DMS153 (cell line): ENCODE measurements at places on chromosomes 4 and X.
A peak's percentile ranks its signal among the peaks of the same experiment; 100 is the strongest.

- no peak for DNase-seq
Observed at GRCh38 chrX:103629318-103630170, 769 bp downstream of the TCEAL1 start.

DNA sequence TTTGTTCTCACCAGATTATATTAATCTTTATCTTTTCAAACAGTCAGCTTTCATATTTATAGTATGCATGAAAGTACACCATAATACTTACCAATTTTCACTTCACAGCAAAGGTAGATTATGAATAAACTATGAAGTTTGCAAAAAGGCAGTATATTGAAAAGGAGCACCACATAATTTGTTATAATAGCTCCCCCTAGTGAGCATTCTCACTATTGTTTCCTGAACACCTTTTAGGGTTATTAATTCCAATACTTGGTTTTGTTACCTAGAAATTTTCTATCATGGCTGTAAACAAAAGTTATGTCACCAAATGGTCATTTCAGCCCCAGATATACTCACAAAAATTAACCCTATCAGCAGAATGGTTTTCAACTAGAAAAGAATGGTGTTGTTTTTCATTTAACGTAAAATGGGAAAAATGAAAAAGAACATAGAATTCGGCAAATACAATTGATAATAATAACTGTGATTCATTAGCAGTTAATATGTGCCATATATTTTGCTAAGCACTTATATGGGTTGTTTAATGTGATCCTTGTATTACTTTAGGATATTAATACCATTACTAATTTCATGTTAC lies 30.2 kb upstream of the NKX6-1 start:
- DNase-seq, result no peak

- DNase-seq, result no peak
Observed at GRCh38 chrX:46547857-46548256, 2.6 kb upstream of the ZNF674 start.

- DNase-seq, result no peak
Observed at GRCh38 chr4:69832326-69833030, 27.5 kb downstream of the SULT1E1 start.

DNA sequence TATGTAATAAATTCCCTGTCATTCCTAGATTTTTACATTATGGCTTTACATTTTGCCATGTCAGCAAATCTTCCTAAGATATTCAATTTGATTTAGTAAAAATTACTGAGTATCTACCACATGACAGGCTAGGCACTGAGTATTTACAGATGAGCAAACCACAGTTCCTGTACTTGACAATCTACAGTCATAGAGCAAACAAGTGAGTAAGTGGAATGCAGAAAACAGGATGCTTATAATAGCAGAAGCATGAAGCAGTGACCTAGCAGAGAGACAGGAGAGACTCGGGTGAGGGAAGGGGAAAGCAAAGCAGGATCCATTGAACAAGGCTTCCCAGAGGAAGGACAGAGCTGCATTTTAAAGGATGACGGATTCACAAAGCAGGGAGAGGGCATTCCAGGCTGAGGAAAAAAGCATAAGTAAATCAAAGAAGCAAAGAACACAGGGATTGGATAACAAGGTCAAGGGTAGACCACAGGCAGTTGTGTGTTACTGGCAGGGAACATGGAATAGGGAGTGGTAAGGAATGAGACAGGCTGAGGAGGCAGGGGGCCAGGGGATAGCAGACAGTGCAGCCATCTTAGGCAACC lies 124.7 kb upstream of the C1QTNF7 start:
- DNase-seq, result no peak

DNA sequence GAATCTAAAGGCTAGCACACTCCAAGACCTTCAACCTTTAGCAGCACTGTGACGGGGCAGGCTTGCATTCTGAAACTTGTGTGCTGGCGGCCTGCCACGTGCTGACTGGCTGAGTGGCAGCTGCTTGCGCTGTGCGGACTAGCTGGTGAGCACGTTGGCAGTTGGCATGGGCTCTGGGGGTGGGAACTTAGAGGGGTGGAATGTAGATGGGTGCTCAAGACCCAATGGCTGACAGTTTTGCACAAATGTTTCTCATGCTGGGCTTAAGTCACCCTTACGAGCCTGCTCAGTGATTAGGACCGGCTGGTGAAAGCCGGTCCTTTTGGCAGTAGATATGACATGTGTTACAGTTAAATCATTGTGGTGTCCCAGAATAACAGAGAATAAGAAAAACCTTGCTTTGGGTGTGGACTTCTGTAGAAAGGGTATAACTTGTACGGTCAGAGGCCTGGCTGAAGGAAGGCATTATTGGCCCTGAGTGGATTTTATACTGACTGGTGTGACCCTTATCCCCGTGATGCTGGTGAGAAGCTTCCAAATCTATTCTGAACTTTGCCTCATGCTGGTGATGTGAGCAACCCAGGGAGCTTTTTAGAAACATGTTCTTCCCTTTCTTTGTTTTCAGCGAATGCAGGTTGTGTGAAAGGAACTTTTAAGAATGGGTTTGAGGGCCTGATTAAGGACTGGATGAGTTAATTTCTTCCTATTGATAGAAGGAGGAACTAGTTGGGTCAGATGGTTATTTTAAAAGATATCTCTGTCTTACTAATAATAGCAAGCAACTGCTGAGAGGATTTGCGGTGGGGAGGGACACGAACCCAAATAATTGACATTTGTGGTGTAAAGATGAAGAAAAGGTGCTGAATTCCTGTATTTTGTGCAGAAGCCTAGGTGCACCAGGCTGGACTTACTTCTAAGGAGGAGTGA lies 107.4 kb upstream of the SLC4A4 start:
- DNase-seq, result no peak

DNA sequence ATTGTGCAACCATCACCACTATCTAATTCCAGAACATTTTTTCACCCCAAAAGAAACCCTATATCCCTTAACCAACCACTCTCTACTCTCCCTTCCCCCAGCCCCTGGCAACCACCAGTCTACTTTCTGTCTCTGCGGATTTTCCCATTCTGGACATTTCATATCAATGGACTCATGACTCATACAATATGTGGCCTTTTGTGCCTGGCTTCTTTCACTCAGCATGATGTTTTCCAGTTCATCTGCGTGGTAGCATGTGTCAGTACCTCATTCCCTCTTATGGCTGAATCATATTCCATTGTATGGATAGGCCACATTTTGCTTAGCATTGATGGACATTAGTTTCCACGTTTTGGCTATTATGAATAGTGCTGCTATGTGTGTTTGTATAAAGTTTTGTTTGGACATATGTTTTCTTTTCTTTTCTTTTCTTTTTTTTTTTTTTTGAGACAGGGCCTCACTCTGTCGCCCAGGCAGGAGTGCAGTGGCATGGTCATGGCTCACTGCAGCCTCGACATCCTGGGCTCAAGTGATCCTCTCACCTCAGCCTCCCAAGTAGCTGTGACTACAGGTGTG lies 335.4 kb downstream of the BCOR start:
- DNase-seq, result no peak

DNA sequence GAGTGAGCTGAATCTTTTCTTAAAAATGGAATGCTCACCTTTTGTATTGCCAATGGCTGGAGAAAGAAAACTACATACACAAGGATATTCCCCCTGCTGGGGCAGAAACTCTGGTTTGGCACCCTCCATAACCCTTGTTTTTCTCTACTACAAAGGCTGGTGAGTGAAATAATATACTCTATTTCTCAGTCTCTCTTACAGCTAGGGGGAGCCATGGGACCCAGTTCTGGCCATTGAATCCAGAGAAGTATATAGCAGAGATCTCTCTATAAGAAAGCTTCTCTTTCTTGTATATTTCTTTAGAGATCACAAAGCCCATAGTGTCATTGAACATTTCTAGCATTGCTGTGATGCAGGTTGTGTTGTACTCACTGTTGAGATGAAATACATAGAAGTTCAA lies 49.8 kb downstream of the SMPX start:
- no peak for DNase-seq

DNA sequence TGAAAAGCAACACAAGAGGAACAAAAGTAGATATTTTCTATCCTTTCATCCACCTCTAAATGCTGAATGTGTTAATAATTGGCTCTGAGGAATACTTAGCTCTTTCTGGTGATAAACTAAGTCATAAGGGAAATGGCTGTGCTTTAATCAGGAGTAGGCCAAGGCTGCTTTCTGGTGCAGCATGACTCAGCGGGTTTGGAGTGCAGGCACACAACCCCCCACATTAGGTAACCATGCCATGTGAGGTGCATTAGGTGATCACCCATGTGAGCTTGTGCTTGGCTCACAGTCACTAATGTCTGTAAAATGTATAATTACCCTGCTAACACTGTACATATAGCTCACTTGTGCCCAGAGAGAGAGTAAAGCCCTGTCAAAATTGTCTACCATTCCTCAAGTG lies 57.2 kb downstream of the USP38 start:
- DNase-seq, result no peak

DNA sequence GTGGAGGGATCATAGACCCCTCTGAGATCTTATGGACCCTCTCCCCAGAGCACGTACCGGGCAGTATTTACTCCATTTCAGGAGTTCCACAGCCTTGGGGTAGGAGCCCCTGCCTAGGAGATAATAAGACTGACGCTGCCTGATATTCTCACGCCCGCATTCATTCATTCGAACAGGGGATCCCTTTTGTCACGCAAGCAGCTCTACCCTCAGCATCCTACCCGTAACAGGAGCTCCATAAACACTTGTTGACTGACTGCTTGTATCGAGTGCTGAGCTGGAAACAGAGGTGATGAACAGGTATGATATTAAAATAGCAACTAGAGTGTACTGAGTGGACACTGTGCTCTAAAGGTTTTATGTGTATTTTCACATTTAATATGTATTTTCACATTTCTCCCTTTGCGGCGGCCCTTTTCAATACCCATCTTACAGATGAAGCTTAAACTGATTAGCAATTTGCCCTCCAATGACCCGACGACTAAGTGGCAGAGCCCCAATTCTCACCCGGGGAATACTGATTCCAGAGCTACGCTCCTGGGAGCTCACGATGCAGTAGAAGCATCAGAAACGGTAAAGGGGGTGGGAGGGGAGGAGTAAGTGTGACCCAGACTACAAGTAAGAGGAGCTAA lies 888 bp downstream of the RAB28 start:
- DNase-seq, result no peak

GRCh38 chrX:1397001-1397400 lies 5.1 kb upstream of the SLC25A6 start:
- DNase-seq, result no peak

DNA sequence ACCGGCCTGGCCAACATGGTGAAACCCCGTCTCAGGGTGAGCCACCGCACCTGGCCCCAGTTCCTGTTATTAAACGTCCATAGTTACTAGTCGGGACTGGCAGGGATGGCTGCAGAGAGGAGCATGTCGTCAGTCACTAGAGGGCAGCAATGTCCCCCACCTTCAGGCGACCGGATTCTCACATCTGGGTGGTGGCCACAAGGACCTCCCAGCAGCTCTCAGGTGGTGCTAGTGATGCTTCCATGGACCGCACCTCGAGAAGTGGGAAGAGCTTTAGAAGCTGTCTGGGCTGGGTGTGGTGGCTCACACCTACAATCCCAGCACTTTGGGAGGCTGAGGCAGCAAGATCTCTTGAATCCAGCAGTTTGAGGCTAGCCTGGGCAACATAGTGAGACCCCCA lies 13.3 kb upstream of the IL3RA start:
- DNase-seq, result no peak

GRCh38 chr4:184728858-184729257 lies 5.0 kb downstream of the CENPU start:
- DNase-seq, result no peak

- no peak for DNase-seq
Observed at GRCh38 chr4:182554736-182555135, 311.5 kb downstream of the TENM3 start.

DNA sequence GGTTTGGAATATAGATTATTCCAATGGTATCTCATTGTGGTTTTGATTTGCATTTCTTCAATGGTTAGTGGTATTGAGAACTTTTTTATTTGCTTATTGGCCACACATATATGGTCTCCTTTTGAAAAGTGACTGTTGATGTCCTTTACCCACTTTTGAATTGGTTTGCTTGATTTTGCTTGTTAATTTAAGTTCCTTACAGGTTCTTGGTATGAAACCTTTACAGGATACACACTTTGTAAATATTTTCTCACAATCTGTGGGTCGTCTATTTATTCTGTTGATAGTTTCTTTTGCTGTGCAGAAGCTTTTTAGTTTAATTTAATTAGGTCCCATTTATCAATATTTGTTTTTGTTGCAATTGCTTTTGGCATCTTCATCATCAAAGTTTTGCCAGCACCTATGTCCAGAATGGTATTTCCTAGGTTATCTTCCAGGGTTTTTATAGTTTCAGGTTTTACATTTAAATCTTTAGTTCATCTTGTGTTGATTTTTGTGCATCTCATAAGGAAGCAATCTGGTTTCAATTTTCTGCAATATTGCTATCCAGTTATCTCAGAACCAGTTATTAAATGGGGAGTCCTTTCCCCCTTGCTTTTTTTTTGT lies 475.7 kb upstream of the PABPC4L start:
- no peak for DNase-seq

DNA sequence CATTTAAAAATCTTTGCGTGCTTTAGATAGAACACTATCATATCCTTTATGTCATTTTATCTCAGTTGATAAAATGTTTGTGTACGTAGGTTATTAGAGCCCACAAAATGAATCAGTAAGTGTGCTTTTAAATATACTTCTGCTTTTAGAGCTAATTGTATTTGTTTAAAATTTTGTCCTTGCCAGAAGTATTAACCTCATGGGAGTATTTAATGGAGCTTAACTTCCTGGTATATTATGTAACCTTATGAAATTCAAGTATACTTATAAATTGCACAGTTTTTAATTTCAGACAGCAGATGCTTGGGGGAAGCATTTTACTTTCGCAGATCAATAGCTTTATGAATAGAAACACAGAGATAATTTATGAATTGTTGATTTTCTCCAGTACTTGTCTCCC lies 90.2 kb downstream of the DIPK2B start:
- no peak for DNase-seq

DNA sequence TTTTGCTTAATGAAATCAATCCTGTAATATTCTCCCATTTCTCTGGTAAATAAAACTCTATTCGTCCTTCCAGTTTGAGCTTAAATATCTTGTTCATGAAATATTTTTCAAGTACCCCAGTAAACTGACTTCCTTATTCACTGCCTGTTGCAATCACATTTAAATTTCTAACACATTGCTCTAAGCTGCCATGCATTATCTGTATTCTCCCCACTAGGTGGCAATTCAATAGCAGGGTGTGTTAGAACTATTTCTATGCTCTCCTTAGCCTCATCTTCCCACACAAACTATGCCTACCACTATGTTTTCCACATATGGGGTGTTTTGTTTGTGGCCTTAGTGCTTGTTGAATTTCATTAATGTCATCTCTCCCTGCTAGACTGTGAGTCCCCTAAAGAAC lies 377.1 kb upstream of the HS3ST1 start:
- peak; percentile 6 for DNase-seq

GRCh38 chr4:27357283-27357682 lies 496.6 kb downstream of the STIM2 start:
- no peak for DNase-seq

GRCh38 chr4:147791865-147792264 lies 60.0 kb downstream of the ARHGAP10 start:
- no peak for DNase-seq

GRCh38 chr4:76550966-76551780 lies 116.1 kb downstream of the SHROOM3 start:
- no peak for DNase-seq

GRCh38 chr4:40843696-40844095 lies 93.9 kb downstream of the NSUN7 start:
- no peak for DNase-seq
